ENCODE measurements at places on chromosomes 1 and 21.
A peak's percentile ranks its signal among the peaks of the same experiment; 100 is the strongest.

DNA sequence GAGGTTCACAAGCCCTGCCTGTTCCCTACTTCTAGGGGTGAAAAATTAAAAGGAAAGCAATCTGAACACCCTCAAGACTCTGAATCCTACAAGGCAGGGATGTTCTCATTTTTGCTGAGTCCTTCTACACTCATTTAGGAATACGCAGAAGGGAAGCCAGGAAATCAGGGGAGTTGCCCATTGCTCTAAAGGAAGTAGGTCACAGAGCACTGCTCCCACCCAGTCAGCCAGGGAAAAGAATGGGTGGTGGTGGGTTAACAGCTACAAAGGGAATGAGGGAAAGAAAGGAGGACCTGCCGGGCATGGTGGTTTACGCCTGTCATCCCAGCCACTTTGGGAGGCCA is 2.4 kb upstream of the CTTNBP2NL start:
- DNase-seq: no peak

- no peak for DNase-seq
These were observed 48.8 kb upstream of the HMGB4 start for GRCh38 chr1:33815061-33815460.

DNA sequence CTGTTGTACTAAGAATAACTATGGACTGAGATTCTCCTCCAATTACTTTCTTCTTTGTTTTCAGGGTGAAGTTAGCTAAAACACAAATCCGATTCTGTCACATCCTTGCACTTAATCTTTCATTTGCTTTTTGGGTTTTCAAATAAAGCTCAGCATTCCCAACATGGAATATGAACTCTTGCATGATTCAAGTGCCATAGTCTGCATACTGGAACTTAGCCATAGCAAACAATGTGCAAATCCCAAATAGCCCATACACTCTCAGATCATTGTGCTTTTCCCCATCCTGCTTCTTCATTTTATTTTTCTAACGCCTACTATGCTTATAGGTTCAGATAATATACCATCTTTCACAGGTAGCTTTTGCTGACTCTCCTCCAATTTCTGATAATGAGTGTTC is 455.8 kb upstream of the PRMT6 start:
- DNase-seq: no peak

DNA sequence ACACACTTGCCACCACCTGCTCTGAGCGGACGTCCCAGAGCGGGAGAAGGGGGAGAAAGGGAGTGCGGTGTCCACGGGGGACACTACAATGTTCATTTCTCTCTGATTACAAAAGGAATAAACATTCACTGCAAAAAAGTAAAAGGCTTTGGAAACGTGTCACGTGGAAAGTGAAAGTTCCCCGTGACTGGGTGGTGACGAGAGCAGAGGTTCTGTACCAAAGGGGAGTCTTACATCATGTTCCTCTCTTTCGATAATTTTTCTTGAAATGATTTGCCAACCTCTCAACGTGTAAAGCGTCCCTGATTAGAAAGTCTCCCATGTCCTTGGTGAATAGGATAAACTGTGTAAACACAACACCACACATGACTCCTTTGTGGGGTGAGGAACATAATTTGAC is 22.0 kb upstream of the PRDM15 start:
- no peak for DNase-seq

DNA sequence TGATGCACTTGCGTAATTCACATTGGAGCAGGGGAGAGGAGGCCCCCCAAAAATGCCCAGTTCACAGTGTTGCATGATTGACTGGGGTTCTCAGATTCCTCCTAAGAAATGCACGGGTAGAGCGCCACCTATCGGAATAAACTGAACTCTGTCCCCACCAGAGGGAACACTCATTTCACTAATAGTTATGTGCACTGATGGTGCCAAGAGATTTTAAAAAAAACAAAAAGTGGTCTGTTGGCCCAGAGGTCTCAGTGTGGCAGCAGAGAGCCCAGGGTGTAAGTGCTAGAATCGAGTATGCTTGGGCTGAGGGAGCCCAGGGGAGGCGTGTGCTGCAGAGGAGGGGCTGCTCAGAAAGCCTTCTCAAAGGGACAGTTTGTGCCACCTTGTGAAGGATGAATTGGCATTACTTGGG is 6.9 kb downstream of the PINK1 start:
- DNase-seq: peak; percentile 24

- DNase-seq: no peak
These were observed 40.5 kb upstream of the PAXBP1 start for GRCh38 chr21:32812035-32812434.
